ENCODE measurements at places on chromosomes 3 and 15.

DNA sequence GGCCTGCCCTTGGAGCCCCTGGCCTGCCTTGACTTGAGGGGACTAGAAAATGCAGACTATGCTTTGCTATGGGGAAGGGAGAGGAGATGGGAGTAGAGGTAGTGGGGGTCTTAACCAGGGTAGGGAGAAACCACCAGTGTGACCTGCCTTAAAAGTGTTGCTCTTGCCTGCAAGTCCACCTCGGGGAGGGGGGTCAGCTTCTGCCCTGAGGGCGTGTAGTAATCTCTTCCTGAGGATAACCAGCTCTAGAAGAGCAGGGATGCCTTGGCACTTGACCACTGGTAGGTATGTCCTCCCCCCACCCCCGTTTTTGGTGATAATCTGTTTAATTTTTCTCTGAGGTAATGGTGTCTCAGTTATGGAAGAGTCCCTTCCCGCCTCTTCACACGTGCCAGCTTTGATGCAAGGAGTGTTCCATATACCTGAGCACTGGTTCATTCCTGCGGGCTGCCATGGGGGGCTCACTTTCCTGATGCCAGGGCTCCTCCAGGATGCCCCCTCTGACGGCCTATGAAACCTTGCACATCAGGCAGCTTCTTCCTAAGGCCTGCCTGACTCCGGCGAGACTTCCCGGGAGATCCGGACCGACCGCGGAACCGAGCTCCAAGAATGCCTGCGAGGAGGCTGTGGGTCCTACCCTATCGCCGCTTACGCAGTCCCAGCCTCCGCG lies 780 bp upstream of the P4HTM start:
- H3K27ac ChIP-seq, result peak overlapping the region; percentile 75
- peaks cover 23% of the 10 kb centered on the region for H3K4me1 ChIP-seq
- peak overlapping the region; percentile 96 for H3K4me3 ChIP-seq
- no peak for DNase-seq

DNA sequence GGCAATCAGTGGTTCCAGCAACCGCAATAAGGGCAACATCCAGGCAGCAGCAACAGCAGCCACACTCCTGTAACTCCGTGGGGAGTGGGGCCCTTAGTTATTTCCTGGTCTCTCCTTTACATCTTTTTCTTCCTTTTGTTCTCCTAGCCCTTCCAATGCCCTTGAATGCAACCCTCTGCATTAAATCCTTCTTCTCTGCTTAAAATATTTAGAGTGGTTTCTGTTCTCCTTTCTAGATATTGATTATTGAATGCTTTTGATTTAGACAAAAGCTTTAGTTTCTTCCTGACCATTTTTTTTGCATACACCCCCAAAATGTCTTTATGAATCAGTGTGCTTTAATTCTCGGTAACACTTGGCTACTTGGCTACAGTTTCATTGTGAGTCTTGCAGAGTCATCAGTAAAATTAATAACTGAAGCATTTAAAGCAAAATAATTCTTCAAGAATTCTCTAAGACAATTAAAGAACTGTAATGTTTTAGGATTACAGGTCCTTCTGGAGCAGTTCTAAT lies 586.1 kb downstream of the MECOM start:
- H3K4me3 ChIP-seq, result no peak overlapping the region
- DNase-seq, result no peak
- no peaks in the 10 kb centered on the region for H3K4me1 ChIP-seq
- no peaks in the 10 kb centered on the region for H3K27me3 ChIP-seq
- H3K27ac ChIP-seq, result no peak overlapping the region

DNA sequence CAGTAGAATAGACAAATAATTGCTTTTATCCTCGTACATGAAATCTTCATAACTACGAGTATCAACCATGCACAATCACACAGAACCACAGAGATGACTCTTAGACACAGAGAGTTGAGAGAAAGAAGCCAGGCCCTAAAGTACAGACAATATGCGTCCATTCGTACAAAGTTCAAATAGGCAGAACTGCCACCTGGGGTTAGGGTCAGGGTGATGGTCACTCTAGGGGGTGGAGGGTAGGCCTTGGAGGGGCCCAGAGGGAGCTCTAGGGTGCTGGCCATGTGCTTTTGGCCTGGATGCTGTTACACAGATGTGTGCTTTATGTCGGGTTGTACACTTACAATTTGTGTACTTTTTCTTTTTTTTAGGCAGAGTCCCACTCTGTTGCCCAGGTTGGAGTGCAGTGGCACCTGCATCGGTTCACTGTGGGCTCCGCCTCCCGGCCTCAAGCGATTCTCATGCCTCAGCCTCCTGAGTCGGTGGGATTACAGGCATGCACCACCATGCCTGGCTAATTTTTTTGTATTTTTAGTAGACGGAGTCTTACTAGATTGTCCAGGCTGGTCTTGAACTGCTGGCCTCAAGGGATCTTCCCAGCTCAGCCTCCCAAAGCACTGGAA lies 65.9 kb upstream of the KLF13 start:
- DNase-seq, result no peak
- no peaks in the 10 kb centered on the region for H3K27me3 ChIP-seq
- H3K4me1 ChIP-seq, result peaks cover 64% of the 10 kb centered on the region
- no peaks in the 10 kb centered on the region for H3K36me3 ChIP-seq

DNA sequence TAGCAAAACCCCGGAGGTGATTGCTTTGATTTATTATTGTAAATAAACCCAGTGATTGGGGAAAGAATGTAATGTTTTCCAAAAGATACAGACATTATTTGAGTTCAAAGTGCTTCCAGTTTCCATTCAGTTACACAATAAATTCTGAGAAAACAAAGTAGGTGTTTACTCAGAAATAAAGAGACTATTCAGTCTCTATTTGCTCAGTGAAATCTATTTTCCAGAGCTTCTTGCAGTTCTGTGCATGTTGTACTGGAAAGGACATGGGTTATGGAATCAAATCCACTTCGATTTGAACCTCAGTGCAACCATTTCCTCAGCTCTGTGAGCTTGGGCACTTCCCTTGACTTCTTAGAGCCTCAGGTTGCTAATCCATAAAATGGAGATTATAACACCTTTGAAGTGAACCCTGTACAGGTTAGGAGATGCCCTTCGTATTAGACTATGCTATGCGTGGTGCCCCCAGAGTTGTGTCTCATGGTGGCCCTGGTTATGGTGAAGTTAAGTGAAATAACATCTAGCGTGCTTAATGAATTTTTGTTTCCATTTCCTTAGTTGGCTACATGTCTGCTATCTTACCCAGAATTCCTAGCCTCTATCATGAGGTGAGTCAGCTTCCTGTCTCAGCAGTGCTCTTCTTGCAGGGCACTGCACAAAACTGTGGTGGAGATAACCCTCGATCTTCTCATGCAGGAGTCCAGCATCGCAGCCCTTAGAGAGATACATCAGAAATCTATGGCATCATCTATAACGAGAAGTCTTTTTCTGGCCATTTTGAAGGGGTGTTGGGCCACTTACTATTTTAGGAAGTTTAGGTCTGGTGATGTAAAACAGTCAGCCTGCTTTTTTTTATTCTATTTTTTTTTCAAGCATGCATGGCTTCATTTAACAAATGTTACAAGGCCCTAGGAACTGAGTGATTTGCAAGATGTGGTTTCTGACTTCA lies 97.7 kb downstream of the RPL39L start:
- no peaks in the 10 kb centered on the region for H3K27me3 ChIP-seq
- peak overlapping the region; percentile 7 for H3K4me3 ChIP-seq
- H3K27ac ChIP-seq, result peak overlapping the region; percentile 73
- H3K36me3 ChIP-seq, result peaks cover 87% of the 10 kb centered on the region
- peaks cover 89% of the 10 kb centered on the region for H3K4me1 ChIP-seq

DNA sequence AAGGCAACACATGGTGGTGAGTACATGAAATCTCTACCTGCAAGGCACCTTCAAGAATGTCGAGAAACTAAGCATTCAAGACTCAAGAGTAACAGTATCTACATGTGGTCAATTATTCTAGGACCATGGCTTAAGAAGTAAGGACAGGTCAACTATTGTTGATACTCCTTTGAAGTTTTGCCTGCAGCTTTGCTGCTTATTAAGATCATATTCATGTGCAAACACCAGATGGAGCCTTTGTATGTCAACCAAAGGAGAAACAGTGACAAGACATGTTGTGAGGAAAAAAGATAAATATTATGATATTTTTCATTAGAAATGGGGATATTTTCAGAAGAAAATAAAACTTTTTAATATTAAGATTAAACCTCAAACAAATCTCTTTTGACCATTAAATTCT lies 52.3 kb upstream of the FGF7 start:
- H3K27ac ChIP-seq, result no peak overlapping the region
- H3K27me3 ChIP-seq, result no peaks in the 10 kb centered on the region
- no peaks in the 10 kb centered on the region for H3K4me1 ChIP-seq
- no peak overlapping the region for H3K4me3 ChIP-seq
- no peaks in the 10 kb centered on the region for H3K36me3 ChIP-seq

GRCh38 chr15:54099010-54099409 lies 120.8 kb downstream of the UNC13C start:
- H3K4me1 ChIP-seq, result no peaks in the 10 kb centered on the region
- H3K4me3 ChIP-seq, result no peak overlapping the region
- no peaks in the 10 kb centered on the region for H3K36me3 ChIP-seq
- DNase-seq, result no peak
- H3K27ac ChIP-seq, result no peak overlapping the region

GRCh38 chr3:181728470-181729340 lies 17.0 kb downstream of the SOX2 start:
- no peaks in the 10 kb centered on the region for H3K36me3 ChIP-seq
- H3K4me3 ChIP-seq, result no peak overlapping the region
- no peak overlapping the region for H3K27ac ChIP-seq
- no peaks in the 10 kb centered on the region for H3K27me3 ChIP-seq
- H3K4me1 ChIP-seq, result peaks cover 8% of the 10 kb centered on the region
- DNase-seq, result no peak

GRCh38 chr3:181952221-181952620 lies 240.5 kb downstream of the SOX2 start:
- no peak overlapping the region for H3K27ac ChIP-seq
- no peak overlapping the region for H3K4me3 ChIP-seq
- H3K4me1 ChIP-seq, result peaks cover 11% of the 10 kb centered on the region
- no peak for DNase-seq
- no peaks in the 10 kb centered on the region for H3K27me3 ChIP-seq

DNA sequence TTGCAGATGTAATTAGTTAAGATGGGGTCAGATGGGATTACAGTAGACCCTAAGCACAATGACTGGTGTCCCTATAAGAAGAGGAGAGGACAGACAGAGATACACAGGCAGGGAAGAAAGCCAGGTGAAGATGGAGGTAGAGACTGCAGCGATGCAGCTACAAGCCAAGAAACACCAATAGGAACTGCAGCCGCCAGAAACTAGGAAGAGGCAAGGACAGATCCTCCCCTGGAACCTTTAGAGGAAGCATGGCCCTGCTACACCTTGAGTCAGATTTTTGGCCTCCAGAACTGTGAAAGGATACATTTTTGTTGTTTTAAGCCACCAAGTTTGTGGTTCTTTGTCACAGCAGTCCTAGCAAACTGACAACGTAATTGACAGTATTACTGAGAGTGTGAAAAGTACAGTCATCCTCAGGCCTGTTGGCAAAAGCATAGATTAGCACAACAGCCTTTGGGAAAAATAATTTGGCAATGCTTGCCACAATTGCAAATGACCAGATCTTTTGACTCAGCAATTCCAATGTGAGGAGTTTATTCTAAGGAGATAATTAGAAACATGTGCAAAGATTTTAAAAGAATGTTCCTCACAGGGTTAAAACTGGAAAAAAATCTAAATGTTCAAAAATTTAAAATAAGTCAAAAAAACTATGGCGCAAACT lies 82.6 kb upstream of the TJP1 start:
- DNase-seq, result no peak
- H3K4me1 ChIP-seq, result no peaks in the 10 kb centered on the region
- no peaks in the 10 kb centered on the region for H3K27me3 ChIP-seq
- no peak overlapping the region for H3K4me3 ChIP-seq
- H3K27ac ChIP-seq, result no peak overlapping the region

GRCh38 chr3:9102240-9102981 lies 139.1 kb upstream of the RAD18 start:
- no peaks in the 10 kb centered on the region for H3K27me3 ChIP-seq
- no peak overlapping the region for H3K4me3 ChIP-seq
- DNase-seq, result no peak
- H3K27ac ChIP-seq, result no peak overlapping the region
- H3K4me1 ChIP-seq, result no peaks in the 10 kb centered on the region

GRCh38 chr3:195522254-195523023 lies 20.7 kb downstream of the PPP1R2 start:
- DNase-seq, result peak; percentile 79
- H3K4me3 ChIP-seq, result peak overlapping the region; percentile 17
- peaks cover 26% of the 10 kb centered on the region for H3K4me1 ChIP-seq
- no peaks in the 10 kb centered on the region for H3K27me3 ChIP-seq
- H3K27ac ChIP-seq, result peak overlapping the region; percentile 59

DNA sequence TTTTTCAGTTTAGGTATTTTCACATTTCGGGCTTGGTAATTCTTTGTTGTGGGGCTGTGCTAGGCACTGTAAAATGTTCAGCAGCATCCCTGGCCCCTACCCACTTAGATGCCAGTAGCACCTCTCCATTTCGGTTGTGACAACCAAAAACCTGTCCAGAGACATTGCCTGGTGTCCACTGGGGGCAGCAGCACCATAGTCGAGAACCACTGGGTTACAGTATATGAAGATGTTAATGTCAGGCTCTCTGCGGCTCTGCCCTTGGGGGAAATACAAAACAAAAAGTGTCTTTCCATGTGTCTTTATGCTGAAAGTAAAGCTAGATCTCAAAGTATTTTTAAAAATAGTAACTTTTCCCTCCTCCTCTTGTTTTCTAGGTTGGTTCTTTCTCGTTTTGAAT lies 177.2 kb downstream of the ITPR1 start:
- H3K36me3 ChIP-seq, result no peaks in the 10 kb centered on the region
- no peak overlapping the region for H3K4me3 ChIP-seq
- peak; percentile 42 for DNase-seq
- no peak overlapping the region for H3K27ac ChIP-seq

- no peak overlapping the region for H3K27ac ChIP-seq
- no peaks in the 10 kb centered on the region for H3K36me3 ChIP-seq
- H3K27me3 ChIP-seq, result no peaks in the 10 kb centered on the region
- H3K4me1 ChIP-seq, result no peaks in the 10 kb centered on the region
Observed at GRCh38 chr3:171088496-171088895, 62.0 kb upstream of the SLC2A2 start.

DNA sequence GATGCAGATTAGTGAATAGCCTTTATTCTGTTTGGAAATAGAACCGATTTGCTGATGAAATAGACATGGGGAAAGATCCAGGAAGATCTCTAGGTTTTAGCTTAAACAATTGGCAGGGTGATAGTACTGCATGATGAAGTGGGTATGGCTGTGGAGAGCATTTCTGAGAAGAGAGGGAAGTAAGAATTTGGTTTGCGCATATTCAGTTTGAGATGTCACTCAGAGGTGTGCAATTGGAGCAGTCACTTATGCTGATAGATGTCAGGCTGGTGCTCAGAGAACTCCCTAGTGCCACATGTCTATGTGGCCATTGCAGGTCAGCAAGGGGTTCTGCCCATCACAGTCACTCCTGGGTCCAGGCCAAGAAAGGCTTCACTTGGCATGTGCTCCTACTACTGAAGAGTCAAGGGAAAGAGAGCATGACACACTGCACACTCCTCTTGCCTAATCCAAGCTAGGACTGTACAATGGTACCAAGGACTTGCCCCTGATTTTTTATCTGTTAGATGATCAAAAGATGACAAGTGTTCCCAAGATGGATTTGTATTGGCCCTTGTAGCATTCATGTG lies 57.2 kb upstream of the ST8SIA2 start:
- no peak overlapping the region for H3K4me3 ChIP-seq
- H3K36me3 ChIP-seq, result no peaks in the 10 kb centered on the region
- no peaks in the 10 kb centered on the region for H3K4me1 ChIP-seq
- H3K27me3 ChIP-seq, result no peaks in the 10 kb centered on the region
- H3K27ac ChIP-seq, result no peak overlapping the region
- DNase-seq, result no peak

- H3K4me1 ChIP-seq, result peaks cover 8% of the 10 kb centered on the region
- no peaks in the 10 kb centered on the region for H3K36me3 ChIP-seq
- no peaks in the 10 kb centered on the region for H3K27me3 ChIP-seq
- H3K27ac ChIP-seq, result no peak overlapping the region
- DNase-seq, result no peak
Observed at GRCh38 chr3:122612696-122613095, 35.2 kb downstream of the PARP15 start.

Data from Karpas-422 (cell line).